CD8-positive, alpha-beta T cell (primary cell): ENCODE measurements at places on chromosomes 16 and 17.

- no peak for DNase-seq
Observed at GRCh38 chr17:69447726-69448125, 33.2 kb downstream of the MAP2K6 start.

DNA sequence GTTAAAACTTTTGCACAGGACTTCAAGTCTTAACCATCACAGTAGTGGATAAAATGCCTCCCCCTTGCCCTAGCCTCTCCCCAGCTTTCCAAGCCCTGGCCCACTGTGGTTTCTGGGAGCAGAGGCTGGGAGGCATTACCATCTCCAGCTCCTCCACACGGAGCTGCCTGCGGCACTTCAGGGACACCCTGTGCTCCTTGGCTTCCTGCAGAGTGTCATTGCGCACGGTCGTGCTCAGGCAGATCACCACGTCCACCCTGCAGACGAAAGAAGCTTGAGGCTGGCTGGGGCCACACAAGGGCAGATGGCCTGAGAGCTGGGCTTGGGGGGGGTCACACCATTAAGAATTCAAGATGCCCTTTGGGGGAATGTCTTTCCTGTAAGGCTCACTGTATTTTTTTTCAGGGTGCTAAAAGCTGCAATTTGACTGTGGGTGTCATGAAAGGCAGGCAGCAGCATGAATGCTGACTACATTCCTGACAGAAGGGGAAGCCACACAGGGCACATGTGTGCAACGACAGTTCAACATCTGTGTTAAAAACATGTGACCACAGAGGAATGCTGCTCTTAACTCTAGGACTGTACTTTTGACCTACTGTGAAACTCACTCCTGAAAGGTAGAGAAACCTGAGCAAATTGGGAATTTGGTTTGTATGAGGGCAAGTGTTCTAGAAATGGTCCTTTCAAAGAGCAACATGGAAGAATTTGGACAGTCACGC lies 47.7 kb upstream of the CLEC18B start:
- DNase-seq = no peak

DNA sequence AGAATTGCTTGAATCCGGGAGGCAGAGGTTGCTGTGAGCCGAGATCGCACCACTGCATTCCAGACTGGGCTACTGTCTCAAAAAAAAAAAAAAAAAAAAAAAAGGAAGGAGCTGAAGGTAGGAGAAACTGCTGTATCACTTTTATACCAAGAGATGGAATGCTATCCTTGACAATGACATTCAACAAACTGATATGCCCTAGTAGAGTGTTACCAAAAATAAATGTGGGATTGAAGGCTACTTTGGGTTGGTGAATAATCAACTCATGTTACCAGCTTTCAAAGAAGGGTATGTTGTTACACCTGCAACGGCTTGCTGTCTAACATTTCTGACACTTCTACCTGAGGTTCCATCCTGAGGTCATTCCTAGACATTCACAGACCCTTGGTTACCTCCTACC lies 84.9 kb downstream of the TEX14 start:
- DNase-seq = no peak

DNA sequence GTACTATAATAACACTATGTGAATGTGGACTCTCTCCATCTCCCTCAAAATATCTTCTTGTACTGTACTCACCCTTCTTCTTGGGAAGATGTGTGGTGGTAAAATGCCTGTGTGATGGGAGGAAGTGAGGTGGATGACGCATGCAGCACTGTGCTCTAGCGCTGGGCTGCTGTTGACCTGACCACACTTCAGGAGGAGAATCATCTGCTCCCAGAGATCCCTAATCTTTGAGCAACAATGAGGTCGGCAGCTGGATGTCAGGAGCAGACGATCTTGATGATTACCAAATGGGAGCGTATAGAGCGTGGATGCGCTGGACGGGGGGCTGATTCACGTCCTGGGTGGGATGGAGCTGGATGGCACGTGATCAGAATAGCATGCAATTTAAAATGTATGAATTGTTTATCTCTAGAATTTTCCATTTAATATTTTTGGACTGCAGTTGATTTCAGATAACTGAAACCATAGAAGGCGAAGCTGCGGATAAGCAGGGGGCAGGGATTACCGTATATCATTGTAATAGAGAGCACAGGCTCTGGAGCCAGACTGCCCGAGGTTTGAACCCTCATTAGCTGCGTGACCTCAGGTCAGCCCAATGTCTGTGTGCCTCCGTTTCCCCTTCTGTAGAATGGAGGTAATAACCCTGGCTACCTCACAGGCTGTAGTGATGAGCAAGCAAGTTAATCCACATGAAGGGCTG lies 23.7 kb upstream of the CYLD start:
- DNase-seq = no peak

- DNase-seq = no peak
Observed at GRCh38 chr16:88835383-88835782, 21.4 kb downstream of the GALNS start.

DNA sequence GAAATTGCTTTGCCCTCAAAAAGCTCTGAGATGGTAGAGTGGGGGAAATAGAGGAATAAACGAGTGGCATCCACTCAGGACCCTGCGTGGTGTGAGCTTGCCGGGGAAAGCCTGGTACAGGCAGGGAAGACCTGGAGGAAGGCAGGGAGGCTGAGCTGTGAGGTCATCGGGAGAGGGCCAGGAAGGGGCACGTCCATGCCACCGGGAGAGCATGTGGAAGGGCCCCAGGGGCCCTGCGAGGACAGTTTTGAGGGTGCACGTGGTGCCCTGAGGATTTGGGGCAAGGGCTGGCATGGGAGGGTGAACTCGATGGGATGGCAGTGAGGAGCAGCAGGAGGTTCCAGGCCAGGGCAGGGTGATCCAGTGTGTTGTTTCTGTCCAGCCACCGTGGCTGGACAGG lies 56.3 kb upstream of the CBFA2T3 start:
- DNase-seq = no peak

DNA sequence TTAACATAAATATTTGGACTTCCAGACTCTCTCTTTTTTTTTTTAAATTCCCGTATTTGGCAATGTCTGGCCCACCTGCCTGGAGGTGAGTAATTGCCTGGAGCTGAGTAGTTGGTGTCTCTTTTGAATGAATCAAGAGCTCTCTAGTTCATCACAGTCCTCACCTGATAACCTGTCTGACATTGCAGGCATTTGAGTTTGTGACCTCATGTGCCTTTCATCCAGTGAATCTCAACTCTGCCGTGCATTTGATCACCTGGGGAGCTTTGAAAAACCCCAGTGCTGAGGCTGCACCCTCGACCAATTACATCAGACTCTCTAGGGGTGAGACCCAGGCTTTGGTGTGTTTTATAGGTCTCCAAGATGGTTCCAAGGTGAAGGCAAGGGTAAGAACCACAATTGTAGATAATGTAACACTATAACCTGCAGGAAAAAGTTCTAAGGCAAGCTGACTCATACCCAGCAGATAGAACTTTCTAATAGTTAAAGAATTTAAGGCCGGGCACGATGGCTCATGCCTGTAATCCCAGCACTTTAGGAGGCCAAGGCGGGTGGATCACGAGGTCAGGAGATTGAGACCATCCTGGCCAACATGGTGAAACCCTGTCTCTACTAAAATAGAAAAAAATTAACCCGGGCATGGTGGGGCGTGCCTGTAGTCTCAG lies 24.5 kb upstream of the HS3ST2 start:
- no peak for DNase-seq

DNA sequence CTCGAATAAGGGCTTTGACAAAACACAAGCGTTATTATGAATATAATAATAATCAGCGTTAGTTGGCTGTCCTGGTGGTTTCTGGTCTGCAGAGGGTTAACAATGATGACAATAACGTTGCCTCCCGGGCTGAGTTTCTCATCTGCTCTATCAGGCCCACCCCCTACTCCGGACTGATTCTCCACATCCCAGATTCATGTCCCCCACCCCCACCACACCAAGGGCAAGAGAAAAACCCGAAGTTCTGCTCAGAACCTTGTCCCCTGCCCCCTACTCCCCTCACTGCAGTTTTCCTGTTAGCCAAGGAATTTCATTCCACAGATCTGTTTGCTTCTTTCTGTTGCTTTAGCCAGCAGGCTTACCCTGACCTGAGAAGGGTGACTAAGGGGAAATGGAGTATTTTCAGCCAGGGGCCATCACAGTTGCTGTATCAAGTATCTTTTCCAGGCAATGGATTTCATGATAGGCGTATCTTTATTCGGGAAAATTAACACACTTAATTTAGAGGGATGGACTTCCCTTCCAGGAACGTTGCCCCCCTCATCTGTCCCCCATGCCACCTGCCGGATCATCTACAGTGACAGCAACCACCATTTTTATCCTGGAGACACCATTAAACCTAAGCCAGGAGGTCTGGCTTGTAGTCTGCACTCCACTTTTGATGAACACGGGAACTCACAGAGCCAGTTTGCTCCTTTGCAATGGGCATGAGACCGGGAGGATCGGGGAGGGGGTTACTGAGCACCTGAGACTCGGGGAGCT lies 23.7 kb downstream of the ALOX15 start:
- DNase-seq = no peak

DNA sequence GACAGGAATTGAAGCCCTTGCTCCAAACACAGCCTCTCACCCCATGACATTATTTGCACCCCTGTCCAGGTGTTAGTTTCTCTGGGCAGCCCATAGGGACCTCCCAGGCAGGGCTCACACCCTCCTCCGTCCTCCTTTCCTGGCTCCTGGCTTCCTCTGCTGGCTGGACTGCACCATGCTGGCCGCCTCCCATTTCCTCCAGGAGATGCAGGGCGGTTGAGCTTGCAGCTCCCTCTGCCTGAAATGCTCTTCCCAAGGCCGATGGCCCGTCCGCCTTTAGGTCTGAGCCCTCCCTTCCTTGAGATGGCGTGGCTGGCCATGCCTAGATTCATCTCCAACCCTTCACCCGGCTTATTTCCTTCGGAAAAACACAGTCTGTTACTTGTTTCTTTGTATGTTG lies 334.8 kb downstream of the SNX29 start:
- no peak for DNase-seq

GRCh38 chr17:76248013-76248782 lies 7.9 kb upstream of the RNF157 start:
- no peak for DNase-seq

DNA sequence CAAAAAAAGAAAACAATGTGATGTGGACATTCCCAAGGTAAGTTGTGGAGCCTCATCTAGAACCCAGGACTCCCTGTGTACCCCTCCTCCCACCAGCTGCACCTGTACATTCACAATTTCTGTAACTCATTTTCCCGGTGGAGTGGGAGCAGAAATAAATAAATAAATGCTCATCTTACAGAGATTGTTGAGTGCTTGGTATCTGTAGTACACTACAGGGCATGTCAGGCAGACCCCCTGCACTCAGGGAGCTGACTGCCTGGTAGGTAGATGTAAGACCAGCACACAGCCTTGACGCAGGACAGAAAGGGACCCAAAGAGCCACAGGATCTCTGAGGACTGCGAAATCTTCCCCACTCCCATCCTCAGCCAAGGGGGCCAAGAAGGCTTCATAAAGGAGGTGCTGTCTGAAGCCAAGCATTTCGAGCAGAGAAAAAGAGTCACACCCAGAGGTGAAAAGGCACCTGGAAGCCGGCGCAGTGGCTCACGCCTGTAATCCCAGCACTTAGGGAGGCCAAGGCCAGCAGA lies 6.5 kb downstream of the EIF1 start:
- no peak for DNase-seq

DNA sequence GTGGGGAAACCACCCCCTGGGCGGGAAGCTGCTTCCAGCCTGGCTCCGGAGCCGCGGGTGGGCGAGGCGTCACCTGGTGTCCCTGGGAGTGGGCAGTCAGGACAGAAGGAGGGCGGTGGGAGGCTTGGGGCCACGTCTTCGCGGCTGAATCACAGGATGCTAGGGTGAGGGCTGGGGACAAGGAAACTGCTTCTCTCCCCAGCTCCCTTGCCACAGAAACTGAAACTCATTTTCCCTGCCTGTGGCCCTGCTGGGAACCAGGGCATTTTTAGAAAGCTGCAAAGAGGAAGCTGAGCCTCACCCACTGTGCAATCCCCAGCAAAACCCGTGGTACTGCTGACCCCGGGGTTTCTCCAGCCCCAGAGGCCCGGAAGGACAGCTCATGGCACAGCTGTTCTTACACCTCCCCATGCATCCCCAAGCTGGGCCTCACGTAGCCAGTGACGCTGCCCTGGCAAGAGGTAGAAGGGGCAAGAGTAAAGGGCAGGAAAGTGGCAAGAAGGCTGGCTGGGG lies 8.2 kb downstream of the RHBDF2 start:
- DNase-seq = peak; percentile 78

DNA sequence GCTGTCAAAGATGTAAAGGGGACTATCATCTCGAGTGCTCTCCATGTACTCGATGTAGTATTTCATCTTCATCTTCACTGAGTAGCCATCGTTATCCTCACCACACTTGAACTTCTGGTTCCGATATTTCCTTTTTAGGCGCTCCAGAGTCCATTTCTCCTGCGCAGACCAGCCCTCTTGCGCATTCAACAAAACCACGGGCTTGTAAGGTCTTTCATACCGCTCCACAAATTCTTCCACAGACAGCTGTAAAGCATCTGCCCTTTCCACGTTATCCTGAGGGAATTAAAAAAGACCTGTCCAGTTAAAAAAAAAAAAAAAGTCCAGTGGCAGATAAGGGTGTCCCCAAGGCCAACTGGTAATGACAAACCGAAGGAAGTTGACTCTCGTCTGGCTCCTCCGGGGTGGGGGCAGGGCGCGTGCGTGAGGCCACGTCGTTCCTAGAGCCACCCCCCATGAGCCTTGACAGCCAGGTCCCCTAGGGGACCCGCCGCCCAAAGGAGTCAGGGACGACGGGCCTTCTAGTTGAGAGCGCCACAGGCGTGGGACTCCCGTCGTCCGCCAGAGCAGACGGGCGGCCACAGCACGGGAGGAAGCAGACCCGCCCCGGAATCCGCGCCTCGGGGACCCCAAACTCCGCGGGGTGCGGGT lies 701 bp downstream of the JMJD6 start:
- DNase-seq = peak; percentile 50

DNA sequence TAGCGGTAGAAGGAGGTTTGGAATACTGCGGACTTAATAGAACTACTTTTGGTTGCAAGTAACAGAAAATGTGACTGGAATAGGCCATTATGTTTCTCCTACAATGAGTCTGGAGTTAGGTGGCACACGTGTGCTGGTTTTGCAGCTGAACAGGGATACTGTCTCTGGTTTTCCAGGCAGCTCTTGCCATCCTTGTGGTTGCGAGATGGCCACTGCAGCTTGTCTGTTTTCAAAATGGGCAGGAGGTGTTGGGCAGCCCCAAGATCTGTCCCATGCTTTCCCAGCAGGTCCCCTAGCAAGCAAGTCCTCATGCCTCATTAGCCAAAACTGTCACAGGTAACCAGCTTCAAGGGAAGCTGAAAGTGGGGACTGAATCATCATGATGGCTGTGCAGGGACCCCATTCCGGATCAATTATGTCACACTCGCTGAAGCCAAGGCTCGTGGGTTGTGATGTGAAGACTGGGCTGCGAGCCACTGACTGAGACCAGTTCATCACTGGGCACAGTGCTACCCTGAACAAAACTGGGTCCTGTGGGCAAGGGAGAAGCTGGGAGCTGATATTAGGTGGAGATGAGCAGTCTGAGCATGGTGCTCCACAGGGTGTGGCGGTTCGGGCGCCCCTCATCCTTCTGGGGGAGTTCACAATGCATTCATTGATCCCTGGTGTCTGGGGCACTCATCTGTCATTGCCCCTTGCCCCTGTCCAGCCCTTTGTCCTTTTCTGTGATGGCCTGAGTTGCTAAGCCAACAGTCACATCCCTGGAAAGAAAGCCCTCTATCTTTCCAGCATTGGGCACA lies 82.1 kb downstream of the KSR1 start:
- no peak for DNase-seq
